ENCODE measurements at places on chromosomes 3 and 15. TPM values are rescaled to one million over a fixed set of nuclear protein-coding genes. Genes with fewer than 3 reads are reported as not detected.

LTF gene
- 2.3 TPM for polyA plus RNA-seq

DNASE1L3 gene
- polyA plus RNA-seq: 7.5 TPM

TMEM39A gene
- 4.4 TPM for polyA plus RNA-seq

OR5K2 gene
- not detected for polyA plus RNA-seq

CIDEC gene
- 0.18 TPM for polyA plus RNA-seq

All from esophagus (tissue), 2 donors.